ENCODE measurements at places on chromosomes 3 and 15.

GRCh38 chr15:83062768-83063180, 4.3 kb downstream of the BTBD1 start:
- DNase-seq = no peak

GRCh38 chr3:193114431-193115340, 126.3 kb upstream of the PLAAT1 start:
- DNase-seq = no peak

DNA sequence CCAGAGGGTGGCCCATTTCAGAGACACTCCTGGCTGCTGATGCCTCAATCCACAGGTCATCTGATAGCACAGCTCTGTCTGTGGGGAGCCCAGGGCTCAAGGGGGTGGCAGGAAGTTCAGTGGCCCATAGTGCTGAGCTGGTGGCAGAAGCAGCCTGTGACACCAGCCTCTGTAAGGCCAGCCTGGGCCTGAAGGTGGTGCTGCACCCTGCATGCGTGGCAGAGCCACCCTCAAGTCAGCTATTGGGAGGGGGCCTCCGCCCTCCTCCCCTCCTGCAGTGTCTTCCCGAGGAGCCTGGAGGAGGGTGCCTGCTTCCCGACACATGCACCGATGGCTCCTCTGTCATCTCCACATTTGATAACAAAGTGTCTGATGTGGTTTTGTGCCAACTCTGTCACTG, 3.0 kb downstream of the PLA1A start:
- peak; percentile 67 for DNase-seq

DNA sequence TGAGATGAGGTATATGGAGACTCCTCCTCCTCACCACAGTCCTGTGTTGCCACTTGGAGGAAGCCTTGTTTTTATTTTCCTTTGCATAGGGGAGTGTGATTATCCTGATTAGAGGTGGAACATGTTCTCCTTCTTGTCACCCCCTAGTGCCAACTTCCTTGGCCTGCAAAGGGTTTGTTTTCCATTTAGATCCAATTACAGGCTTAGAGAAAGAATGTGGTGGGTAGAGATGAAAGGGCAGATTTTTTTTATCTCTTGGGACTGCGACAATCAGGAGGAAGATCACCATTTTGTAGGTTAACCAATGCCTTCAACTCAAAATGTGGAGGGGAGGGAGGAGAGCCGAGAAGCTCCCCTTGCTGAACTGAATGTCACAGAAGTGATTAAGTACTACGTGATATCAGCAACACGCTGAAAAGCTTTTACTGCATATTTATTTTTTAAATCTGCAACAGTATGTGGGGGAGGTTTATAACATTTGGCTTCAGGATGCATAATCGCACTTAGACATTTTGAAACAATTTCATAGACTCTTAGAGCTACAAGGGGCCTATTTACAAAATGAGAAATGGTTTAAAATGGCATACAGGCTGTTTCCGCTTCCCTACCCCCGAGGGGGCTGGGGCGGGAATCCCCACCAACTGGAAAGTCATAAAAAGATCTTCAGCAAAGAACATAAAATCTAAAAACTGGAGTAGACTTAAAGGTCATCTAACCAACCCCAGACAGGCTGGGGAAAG, 2.4 kb downstream of the LMCD1 start:
- no peak for DNase-seq

GRCh38 chr3:72298201-72299152, 513.5 kb upstream of the PROK2 start:
- DNase-seq = no peak

DNA sequence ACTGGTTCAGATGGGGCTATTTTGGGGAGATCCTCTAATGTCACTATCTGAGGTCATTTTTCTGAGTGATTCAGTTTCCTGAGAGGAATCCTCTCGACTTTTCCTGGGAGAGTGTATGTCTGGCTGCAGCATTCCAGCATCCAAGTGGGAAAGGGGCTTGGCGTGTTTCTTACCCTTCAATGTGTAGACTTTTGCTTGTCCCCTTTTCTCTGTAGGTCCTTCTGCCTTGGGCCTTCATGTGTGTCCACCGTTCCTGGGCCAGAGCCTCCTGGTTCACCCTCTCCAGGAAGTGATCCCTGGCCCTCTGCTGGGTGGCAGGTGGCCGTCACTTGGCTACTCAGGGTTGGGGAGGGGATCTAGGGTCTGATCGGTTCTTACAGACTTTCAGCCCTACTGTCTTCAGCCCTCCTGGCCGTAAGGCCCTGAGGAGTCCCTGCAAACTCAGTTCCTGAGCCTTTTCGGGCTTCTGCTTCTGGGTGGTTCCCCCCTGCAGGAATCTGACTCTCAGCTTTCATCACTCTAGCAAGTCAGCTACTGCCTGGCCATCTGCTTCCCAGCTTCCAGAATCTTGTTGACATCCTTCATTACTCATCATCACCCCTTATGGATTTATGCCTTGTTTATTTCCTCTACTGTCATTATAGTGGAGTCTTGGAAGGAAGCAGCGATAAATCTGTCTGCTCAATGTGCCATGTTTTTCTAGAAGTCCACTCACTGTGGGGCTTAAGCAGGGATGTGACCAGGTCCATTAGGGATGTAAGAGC, 36.5 kb downstream of the GOLGA6L10 start:
- DNase-seq = no peak

GRCh38 chr3:119759962-119760361, 21.9 kb upstream of the NR1I2 start:
- no peak for DNase-seq

DNA sequence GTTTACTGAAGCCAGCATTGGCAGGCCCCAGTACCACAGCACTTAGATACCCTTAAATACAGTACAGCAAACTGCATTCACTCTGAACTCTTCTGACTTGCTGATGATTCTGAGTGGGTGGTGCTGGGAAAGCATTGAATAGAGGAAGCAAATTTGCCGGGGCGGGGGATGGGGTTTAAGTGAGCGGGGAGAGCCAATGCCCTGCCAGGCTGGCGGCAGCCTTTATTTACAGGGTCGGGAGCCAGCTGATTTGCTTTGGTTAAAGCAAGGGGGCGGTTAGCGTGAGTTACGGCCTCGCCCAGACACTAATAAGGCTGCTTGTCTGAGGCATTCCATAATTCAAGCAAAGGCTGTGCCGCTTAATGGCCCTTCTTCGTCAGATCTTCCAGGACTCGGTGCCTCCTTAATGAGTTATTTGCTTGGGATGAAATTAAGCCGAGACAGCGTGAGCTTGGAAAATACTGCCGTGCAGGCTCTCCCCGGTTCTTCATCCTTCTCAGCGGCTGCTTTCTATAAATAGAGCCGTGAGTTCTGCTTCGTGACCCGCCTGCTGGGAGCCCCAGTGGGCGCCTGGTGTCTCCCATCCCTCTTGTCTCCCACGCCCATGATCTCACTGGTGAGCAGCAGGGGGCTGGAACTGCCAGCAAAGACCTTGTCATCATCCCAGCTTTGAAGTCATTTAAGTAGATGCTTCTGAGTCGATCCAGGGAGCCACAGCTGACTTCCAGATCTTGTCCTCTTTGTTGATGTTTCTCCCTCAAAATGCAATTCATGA, 25.8 kb downstream of the SPSB4 start:
- no peak for DNase-seq

- no peak for DNase-seq
Measured at GRCh38 chr3:100581650-100582049, 27.8 kb upstream of the ADGRG7 start.

Data from GM12864 (cell line).